Activated CD4-positive, alpha-beta memory T cell treated with anti-CD3 and anti-CD28 coated beads, Interleukin-2, amount 10 ng/mL, durations not matched to agents 7 days and 5 days (primary cell): ENCODE measurements at places on chromosomes 4 and X. TPM values are rescaled to one million over a fixed set of nuclear protein-coding genes. Genes with fewer than 3 reads are reported as not detected.

GAB1 gene
- 0.86 TPM for total RNA-seq

NOX1 gene
- not detected for total RNA-seq

HSFX2 gene
- not detected for total RNA-seq

PRICKLE3 gene
- 19.0 TPM for total RNA-seq

SOD3 gene
- total RNA-seq, result not detected

F11 gene
- not detected for total RNA-seq

ATP1B4 gene
- total RNA-seq, result not detected

PTCHD1 gene
- not detected for total RNA-seq

CXorf65 gene
- 26.4 TPM for total RNA-seq

DNA sequence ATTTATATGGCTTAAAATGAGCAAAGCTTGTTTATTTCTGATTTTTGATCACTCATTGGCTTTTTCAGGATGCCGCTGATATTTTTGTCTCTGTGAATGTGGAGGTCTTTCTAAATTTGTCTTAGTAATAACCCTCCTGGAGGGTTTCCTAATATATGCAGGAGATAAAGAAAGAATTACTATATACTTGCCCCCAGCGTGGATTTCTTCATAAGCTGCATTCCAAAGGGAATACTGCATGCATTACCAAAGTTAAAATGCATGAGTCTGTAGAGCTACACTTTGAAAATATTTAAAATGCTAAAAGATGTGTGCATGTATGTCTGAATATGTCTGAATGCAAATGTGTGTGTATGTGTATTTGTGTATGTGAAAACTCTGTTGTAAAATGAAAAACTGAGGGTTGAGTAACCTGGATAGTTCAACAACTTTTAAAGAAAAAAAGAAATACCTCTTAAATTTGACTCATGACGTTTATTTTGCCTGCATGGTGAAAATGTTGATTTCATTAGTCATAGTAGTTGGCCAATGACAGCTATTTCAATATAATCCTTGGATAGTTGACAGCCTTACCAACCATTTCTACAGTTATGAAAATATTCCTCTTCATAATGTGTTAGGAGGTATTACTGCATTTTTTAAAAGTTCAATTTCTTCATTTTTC, 113.2 kb upstream of the ZNF827 start:
- no peak overlapping the region for H3K4me3 ChIP-seq
- peaks cover 2% of the 10 kb centered on the region for H3K4me1 ChIP-seq
- no peak for DNase-seq
- H3K27ac ChIP-seq, result no peak overlapping the region
- H3K36me3 ChIP-seq, result no peaks in the 10 kb centered on the region

DNA sequence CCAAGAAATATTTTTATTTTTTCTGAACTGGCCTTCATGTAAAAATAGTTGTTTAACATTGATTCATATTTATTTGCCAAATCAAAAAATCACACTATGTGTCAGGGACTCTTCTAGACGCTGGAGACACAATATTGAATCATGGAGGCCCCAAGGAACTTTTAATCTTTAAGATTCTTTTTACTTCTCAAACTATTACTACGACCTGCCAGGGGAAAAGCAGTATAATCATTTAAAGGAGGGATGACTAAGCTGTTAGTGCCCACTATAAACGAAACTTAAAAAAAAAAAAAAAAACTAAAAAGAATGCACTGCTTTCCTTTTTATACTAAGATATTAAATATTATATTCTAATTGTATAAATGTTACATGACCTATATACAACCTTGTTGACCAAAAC, 84.7 kb downstream of the PPA2 start:
- no peak overlapping the region for H3K4me3 ChIP-seq
- no peaks in the 10 kb centered on the region for H3K4me1 ChIP-seq
- DNase-seq, result no peak
- H3K36me3 ChIP-seq, result peaks cover 40% of the 10 kb centered on the region
- no peaks in the 10 kb centered on the region for H3K27me3 ChIP-seq
- H3K27ac ChIP-seq, result no peak overlapping the region

GRCh38 chrX:11641349-11642065, 24.2 kb downstream of the ARHGAP6 start:
- H3K36me3 ChIP-seq, result no peaks in the 10 kb centered on the region
- H3K27me3 ChIP-seq, result peaks cover 3% of the 10 kb centered on the region
- DNase-seq, result no peak
- no peak overlapping the region for H3K27ac ChIP-seq

GRCh38 chrX:135605906-135606305, 85.4 kb downstream of the INTS6L start:
- no peaks in the 10 kb centered on the region for H3K36me3 ChIP-seq
- H3K4me3 ChIP-seq, result no peak overlapping the region
- DNase-seq, result no peak
- peaks cover 5% of the 10 kb centered on the region for H3K27me3 ChIP-seq

- H3K27me3 ChIP-seq, result no peaks in the 10 kb centered on the region
- no peak overlapping the region for H3K27ac ChIP-seq
- H3K4me1 ChIP-seq, result peaks cover 9% of the 10 kb centered on the region
- peaks cover 11% of the 10 kb centered on the region for H3K36me3 ChIP-seq
Observed at GRCh38 chrX:153706799-153707198, 17.4 kb downstream of the BCAP31 start.

DNA sequence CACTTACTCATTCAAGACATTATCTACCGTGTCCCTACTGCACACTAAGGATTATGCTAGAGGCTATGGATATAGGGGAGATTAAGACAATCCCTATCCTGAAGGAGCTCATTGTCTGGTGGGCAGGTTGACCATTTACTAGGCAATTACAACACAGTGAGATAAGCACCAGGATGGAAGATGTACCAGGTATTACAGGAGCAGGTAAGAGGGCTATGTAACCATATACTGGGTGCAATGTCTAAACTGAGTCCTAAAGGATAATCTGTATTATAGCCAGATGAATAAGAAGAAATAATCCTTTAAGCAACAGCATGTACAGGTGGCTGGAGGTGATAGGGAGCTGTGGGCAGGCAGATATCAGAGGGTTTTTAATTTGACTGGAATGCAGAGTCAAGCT, 113.3 kb upstream of the TBC1D9 start:
- peaks cover 30% of the 10 kb centered on the region for H3K27me3 ChIP-seq
- H3K4me3 ChIP-seq, result no peak overlapping the region
- no peaks in the 10 kb centered on the region for H3K4me1 ChIP-seq
- no peaks in the 10 kb centered on the region for H3K36me3 ChIP-seq
- DNase-seq, result no peak

- no peaks in the 10 kb centered on the region for H3K36me3 ChIP-seq
- no peak overlapping the region for H3K4me3 ChIP-seq
- H3K27me3 ChIP-seq, result no peaks in the 10 kb centered on the region
- no peak for DNase-seq
- H3K27ac ChIP-seq, result no peak overlapping the region
Observed at GRCh38 chr4:171759274-171759673, 53.9 kb upstream of the GALNTL6 start.

GRCh38 chrX:66144258-66144657, 19.8 kb upstream of the HEPH start:
- no peak overlapping the region for H3K27ac ChIP-seq
- DNase-seq, result no peak
- no peak overlapping the region for H3K4me3 ChIP-seq
- peaks cover 1% of the 10 kb centered on the region for H3K27me3 ChIP-seq
- H3K36me3 ChIP-seq, result no peaks in the 10 kb centered on the region
- no peaks in the 10 kb centered on the region for H3K4me1 ChIP-seq

DNA sequence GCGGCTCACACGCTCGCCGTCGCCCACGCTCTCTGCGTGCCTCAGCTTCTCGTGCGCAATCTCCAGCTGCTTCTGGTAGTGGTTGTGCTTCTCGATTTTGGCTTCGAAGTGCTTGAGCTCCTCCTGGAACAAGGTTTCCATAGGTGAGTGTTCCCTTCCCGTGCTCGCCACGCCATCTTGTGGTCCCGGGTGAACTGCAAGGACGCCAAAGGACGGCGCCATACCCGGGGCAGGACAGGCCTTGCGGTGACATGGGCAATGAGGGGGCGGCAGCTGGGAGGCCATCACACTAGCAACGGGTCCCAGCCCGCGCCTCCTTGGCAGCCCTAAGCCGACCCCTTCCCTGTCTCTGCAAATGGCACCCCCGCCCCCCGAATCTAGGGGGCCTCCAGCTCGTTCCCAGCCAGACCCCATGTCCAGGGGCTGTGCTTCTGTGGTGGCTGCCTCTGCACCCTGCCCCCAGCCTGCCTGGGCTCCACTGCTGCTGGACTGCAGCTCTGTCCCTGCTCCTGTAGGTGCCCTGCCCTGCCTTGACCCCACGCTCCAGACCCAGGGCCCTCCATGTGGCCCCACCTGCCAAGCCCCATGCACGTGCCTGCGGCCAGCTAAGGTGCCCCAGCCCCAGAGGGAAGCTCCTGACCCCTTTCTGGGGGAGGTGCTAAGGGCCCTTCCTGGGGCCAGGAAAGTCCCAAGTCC, 17.3 kb downstream of the LRPAP1 start:
- no peak for DNase-seq
- H3K36me3 ChIP-seq, result peaks cover 50% of the 10 kb centered on the region
- no peaks in the 10 kb centered on the region for H3K27me3 ChIP-seq
- H3K27ac ChIP-seq, result no peak overlapping the region
- H3K4me1 ChIP-seq, result no peaks in the 10 kb centered on the region

- H3K4me3 ChIP-seq, result no peak overlapping the region
- H3K27ac ChIP-seq, result no peak overlapping the region
- H3K27me3 ChIP-seq, result no peaks in the 10 kb centered on the region
- no peaks in the 10 kb centered on the region for H3K36me3 ChIP-seq
- no peak for DNase-seq
Observed at GRCh38 chr4:63787326-63787725, 621.9 kb downstream of the TECRL start.

DNA sequence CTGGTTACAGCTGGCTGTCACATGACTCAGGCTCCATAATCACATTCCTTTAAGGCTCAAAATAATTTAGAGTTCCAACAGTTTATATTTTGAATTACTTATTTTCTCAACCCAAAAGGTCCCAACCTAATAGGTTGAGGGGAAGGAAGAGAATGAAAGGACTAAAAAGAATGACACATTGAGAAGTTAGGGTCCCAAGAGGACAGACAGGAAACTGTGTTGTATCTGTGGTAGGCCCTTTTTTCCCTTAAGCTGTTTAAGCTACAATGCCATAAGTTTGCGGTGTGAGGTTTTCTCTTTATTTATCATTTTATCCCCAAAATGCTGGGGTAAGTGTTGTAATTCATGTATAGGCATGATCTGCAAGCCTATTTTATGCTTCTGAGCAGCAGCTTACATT, 290.2 kb downstream of the ZNF674 start:
- H3K4me3 ChIP-seq, result no peak overlapping the region
- no peak overlapping the region for H3K27ac ChIP-seq
- DNase-seq, result no peak
- H3K36me3 ChIP-seq, result no peaks in the 10 kb centered on the region
- no peaks in the 10 kb centered on the region for H3K27me3 ChIP-seq
- H3K4me1 ChIP-seq, result peaks cover 9% of the 10 kb centered on the region

- H3K4me3 ChIP-seq, result no peak overlapping the region
- no peaks in the 10 kb centered on the region for H3K4me1 ChIP-seq
- no peak overlapping the region for H3K27ac ChIP-seq
- DNase-seq, result no peak
- H3K27me3 ChIP-seq, result peaks cover 16% of the 10 kb centered on the region
Observed at GRCh38 chr4:140037353-140038030, 116.5 kb downstream of the MAML3 start.

DNA sequence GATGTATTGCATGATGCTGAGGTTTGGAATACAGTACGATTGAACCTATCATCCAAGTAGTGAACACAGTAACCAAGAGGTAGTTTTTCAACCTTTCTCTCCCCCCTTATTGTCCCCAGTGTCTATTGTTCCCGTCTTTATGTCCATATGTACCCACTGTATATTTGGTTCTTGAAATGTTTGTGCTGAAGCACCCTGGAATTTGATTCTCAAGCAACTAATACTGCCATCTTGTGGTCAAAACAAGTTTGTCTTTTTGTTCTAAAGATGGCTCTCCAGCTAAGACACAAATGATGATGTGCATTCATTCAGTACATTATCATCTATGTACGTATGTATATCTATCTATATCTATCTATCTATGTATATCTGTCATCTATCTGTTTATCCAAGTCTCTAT, 33.5 kb upstream of the DCX start:
- H3K4me3 ChIP-seq, result no peak overlapping the region
- no peaks in the 10 kb centered on the region for H3K4me1 ChIP-seq
- no peak overlapping the region for H3K27ac ChIP-seq
- no peaks in the 10 kb centered on the region for H3K36me3 ChIP-seq
- DNase-seq, result no peak
- peaks cover 8% of the 10 kb centered on the region for H3K27me3 ChIP-seq

GRCh38 chrX:133188631-133189030, 29.5 kb downstream of the TFDP3 start:
- no peak for DNase-seq
- H3K4me1 ChIP-seq, result no peaks in the 10 kb centered on the region
- H3K27me3 ChIP-seq, result no peaks in the 10 kb centered on the region
- H3K36me3 ChIP-seq, result no peaks in the 10 kb centered on the region

DNA sequence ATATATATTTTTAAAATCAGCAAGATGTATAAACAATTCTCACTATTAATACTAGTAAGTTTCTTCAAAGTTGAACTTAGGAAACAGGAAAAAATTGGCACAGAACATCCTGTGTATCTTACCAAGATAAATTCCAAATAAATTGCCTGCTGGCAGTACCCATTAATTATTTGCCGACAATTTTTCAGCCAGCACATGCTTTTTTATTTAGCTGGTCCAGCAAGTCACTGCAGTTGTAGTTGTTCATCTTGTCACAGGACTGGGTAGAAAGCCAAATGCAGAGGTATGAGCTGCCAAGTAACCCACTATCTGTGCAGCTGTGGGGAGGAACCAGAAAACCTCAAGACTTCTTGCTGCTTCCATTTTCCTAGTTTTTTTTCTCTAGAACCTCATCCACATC, 113.4 kb downstream of the PACRGL start:
- no peaks in the 10 kb centered on the region for H3K36me3 ChIP-seq
- H3K27ac ChIP-seq, result no peak overlapping the region
- no peak overlapping the region for H3K4me3 ChIP-seq
- no peaks in the 10 kb centered on the region for H3K4me1 ChIP-seq
- no peak for DNase-seq

GRCh38 chrX:155534800-155535199, 76.4 kb upstream of the F8A3 start:
- H3K4me1 ChIP-seq, result no peaks in the 10 kb centered on the region
- H3K36me3 ChIP-seq, result peaks cover 29% of the 10 kb centered on the region
- H3K4me3 ChIP-seq, result no peak overlapping the region
- H3K27me3 ChIP-seq, result no peaks in the 10 kb centered on the region
- no peak overlapping the region for H3K27ac ChIP-seq

- no peak overlapping the region for H3K4me3 ChIP-seq
- H3K27ac ChIP-seq, result no peak overlapping the region
- no peaks in the 10 kb centered on the region for H3K27me3 ChIP-seq
- no peak for DNase-seq
Observed at GRCh38 chr4:13762130-13762529, 134.6 kb upstream of the BOD1L1 start.

DNA sequence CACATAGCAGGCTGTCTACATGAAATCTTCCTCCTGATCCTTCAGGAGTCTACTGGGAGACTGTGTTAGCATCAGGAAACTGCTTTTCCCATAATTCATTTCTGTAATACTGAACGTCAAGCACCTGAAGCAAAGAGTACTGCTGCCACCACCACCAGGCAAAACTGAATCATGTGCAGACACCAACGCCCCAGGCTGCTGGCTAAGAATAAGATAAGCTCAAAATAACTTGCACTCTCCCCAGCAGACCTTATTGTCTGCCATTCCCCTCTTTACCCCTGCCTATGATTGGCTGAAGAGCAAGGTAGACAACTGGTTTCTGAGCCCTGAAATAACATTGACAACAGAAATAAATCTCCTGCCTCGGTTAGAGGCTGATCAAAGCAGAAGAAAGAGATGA, 70.1 kb downstream of the LHFPL1 start:
- H3K36me3 ChIP-seq, result no peaks in the 10 kb centered on the region
- H3K27me3 ChIP-seq, result no peaks in the 10 kb centered on the region
- no peak overlapping the region for H3K27ac ChIP-seq
- no peak overlapping the region for H3K4me3 ChIP-seq
- no peaks in the 10 kb centered on the region for H3K4me1 ChIP-seq

- DNase-seq, result no peak
- peaks cover 65% of the 10 kb centered on the region for H3K36me3 ChIP-seq
- no peaks in the 10 kb centered on the region for H3K27me3 ChIP-seq
- no peaks in the 10 kb centered on the region for H3K4me1 ChIP-seq
Observed at GRCh38 chr4:118740869-118741268, 55.7 kb downstream of the METTL14 start.
